ENCODE measurements at places on chromosomes 1 and 21. TPM values are rescaled to one million over a fixed set of nuclear protein-coding genes. Genes with fewer than 3 reads are reported as not detected.

PDE9A gene
- 19.1 TPM for polyA plus RNA-seq

MEX3A gene
- 91.7 TPM for polyA plus RNA-seq

NFIA gene
- polyA plus RNA-seq, result 4.1 TPM

MFAP2 gene
- 162 TPM for polyA plus RNA-seq

ZNF670 gene
- 3.8 TPM for polyA plus RNA-seq

LCE3D gene
- polyA plus RNA-seq, result not detected

CLEC20A gene
- polyA plus RNA-seq, result not detected

TRIM17 gene
- polyA plus RNA-seq, result 0.61 TPM

FCRL1 gene
- polyA plus RNA-seq, result not detected

CELA3A gene
- polyA plus RNA-seq, result not detected

MIXL1 gene
- polyA plus RNA-seq, result not detected

Measured in brain (organoid and tissue), 16 donors.